ENCODE measurements at places on chromosomes 12 and 14. TPM values are rescaled to one million over a fixed set of nuclear protein-coding genes. Genes with fewer than 3 reads are reported as not detected.

The ENDOU gene
- total RNA-seq: not detected

The TAS2R8 gene
- not detected for total RNA-seq

The TAS2R9 gene
- total RNA-seq: not detected

The DYNLL1 gene
- total RNA-seq: 291 TPM

The RNASE7 gene
- total RNA-seq: not detected

The NXPH4 gene
- 17.6 TPM for total RNA-seq

The KIF26A gene
- not detected for total RNA-seq

The KITLG gene
- total RNA-seq: 11.4 TPM

The USP44 gene
- total RNA-seq: under 0.01 TPM

The CLEC4D gene
- not detected for total RNA-seq

The C3AR1 gene
- total RNA-seq: 0.25 TPM

The PRPH gene
- 0.73 TPM for total RNA-seq

The HOXC6 gene
- total RNA-seq: not detected

The LIN7A gene
- 14.1 TPM for total RNA-seq

The PRH2 gene
- total RNA-seq: not detected

The PIK3C2G gene
- total RNA-seq: not detected

The GLS2 gene
- not detected for total RNA-seq

The ADCY4 gene
- 0.94 TPM for total RNA-seq

All from cardiac ventricle fibroblast (primary cell).